ENCODE measurements at places on chromosomes 12 and 14.

DNA sequence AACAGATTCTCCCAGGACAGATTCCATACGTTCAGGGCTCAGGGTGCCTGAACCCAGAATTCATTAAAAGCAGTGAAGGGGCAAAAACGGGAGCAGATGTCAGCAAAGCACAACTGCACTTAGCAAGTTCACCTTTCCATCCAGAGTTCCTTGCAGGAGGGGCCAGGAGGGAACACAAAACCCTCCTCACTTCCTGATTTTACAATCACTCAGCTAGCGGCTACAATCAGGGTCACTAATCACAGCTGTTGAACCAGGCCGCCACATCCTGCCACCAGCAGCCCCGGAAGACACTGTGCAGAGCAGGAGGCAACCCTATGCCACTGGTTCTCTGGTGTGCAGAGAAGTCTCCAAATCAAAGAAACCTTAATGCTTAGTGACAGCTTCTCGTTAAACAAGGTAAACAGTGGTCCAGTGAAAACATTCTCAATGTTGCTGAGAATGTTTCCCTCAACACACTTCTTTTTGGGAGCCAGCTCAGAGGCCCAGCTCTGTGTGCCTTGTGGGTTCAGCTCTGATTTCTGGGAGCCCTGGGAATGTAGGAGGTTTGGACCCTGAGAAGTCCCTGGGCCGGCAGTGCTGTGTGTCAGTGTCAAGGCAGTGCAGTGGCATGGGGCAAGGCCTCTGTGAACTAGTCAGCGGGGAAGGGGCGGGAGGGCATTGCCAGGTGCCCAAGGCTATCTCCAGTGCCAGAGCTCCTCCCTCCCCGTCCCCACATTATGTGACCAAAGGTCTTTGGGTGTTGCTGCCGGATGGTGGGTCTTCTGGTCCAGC is 54.5 kb downstream of the VCPKMT start:
- DNase-seq, result peak; percentile 73

- no peak for DNase-seq
These were observed 24.5 kb upstream of the TMCC3 start for GRCh38 chr12:94674835-94675234.

- DNase-seq, result no peak
These were observed 47.9 kb upstream of the NTF3 start for GRCh38 chr12:5384015-5384414.

DNA sequence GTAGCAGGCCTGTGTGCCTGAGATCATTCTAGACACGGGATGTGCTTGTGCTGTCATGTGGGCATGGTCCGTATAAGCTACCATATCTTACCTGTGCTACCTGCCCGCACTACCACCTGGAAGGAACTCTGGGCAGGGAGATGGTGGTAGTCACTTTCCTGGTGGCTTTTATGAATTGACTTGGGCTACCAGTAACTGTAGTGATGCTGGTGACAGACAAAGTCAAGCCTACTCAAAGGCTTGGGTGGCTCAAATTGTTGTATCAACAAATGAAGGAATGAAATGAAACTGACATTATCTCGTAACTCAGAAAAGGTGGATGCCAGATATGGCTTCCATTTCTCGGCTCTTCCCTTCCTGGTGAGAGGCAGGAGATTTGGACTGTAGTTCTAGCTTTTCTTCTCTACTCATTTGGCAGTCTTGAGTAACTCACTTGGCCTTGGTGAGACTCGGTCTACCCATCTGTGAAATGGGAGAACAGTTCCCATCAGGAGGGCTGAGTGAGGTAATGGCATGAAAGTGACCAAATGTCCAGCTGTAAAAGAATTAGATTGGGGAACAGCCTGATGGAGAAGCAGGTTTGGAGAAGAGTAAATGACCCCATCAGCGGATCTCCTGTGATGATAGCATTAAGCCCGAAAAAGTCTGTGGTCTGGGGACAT is 81.3 kb downstream of the NOS1 start:
- DNase-seq, result no peak

DNA sequence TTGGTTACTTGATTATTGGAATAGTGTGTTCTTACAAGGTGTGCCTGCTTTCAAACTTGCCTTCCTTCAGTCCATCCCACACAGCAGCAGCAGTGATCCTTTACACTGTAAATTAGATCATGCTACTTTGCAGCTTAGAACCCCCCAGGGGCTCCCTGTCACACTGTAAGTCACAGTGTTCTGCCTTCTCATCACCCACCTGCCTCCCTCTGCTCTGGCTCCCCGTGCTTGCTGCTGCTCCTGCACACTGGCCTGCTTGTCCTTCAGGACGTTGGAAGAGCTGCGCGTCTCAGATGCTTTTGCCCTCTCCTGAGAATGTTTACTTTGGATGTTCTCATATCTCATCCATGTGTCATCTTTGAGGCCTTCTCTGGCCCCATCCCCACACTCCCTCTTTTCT is 27.3 kb downstream of the ZC3H14 start:
- no peak for DNase-seq

DNA sequence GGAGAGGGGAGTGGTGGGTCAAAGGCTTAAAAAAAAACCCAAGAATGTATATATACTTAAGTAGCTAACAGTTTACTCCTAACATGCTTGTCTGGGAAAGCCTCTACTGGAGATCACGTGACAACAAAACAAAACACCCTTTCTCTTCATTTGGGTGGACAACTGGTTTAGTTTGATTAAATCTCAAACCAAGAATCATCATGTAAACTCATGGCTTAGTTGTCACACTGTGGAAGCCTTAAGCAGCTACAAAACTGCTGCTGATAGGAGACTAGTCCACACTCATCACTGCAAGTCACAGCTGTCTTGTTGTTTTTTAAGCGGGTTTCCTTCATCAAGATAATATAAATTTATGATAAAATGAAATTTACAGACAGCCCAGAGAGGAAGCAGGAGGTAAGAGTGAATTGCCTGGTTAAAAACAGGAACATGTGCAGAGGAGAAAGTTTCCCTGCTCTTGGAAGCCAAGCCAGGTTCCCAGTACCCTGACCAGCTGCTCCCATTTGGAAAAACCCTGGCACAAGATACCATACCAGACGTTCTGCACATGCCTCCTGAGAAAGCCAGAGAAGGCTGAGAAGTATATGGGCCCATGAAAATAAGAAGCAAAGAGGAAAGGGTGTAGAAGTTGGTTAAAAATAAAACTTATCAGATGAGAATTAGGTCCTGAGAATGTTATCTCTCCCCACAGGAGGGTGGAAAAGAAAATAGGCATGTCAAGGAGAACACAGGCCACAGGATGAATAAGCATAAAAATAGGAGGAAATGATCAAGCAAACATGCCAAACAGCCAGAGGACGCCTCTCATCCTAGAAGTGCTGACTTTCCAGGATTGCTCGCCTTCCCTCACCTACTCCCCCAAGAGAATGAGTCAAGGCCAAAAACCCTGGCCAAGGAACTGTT is 34.0 kb downstream of the EGLN3 start:
- DNase-seq, result no peak

DNA sequence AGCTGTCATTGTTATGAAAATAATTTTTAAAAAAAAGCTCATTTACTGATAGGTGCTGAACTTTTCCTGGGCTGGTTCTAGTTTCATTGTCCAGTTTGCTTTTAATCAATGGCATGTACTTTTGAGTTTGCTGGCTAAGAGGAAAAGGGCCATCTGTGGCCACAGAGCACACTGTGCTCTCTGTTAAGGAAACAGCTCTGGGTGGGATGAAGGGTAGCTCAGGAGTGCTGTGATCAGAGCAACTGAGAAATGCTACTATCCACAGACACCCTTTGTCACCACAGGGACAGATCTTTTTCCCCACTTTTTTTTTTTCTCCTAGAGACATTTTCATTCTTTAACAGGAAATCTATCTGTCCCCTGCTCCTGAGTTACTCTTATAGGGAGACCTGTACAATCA is 387.1 kb upstream of the PRICKLE1 start:
- no peak for DNase-seq

DNA sequence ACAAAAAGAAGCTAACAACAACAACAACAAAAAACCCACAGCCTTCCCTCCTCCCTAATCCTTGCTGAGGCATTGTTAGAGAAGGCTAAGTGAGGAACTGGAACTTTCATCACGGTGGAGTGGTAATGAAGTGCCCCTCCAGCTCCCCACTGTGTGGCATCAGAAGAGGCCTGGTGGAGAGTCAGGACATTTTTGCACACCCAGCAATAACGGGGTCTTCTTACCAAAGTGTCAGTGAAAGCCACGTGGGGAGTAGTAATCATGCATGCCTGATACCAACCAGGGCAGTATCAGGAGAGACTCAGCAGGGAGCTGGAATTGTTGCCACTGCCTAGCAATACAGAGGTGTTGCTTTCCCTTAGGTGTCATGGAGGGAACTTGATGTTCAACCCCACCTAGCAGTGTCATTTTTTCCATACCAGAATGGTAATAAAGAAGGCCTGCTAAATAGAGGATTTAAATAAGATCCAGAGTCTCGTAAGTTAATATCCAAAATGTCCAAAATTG is 299.7 kb upstream of the RGS6 start:
- no peak for DNase-seq

DNA sequence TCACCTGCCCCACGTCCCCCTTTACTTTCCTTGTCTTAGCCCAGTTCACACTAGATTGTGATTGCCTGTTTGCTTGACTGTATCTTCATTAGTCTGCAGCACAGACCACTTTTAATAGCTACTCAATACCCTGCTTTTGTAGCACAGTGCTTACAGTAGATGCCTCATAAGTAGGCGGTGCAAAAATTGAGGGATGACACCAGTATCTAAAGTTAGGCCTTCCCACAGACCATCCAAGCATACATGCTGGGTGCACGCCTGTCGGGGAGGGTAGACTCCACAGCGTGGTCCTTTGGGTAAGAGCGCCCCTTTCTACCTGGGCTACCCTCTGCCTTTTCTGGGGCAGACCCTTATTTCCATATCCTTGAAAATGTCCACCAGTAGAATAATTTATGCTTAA is 140.8 kb downstream of the GCH1 start:
- no peak for DNase-seq

GRCh38 chr12:62215506-62215905 is 44.7 kb upstream of the USP15 start:
- DNase-seq, result no peak

DNA sequence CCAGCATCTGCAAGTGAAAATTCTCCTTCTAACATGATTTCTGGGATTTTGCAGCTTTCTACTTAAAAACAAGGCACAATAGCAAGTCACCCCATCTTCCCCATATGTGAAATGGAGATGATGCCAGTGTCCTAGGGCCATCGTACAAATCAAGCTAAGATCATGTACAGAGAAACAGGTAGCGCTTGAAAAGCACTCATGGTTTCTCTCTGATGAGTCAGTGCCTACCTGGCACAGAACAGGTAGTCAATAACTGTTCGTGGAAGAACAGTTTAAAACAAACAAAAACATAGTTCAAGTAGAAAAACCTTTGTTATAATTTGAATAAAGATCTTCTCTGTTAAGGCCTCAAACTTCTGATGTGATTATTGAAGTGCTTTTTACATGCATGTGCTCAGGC is 46.9 kb downstream of the RAD52 start:
- DNase-seq, result no peak

- peak; percentile 40 for DNase-seq
These were observed 17.1 kb upstream of the DLK1 start for GRCh38 chr14:100709289-100710284.

- DNase-seq, result no peak
These were observed 61.7 kb upstream of the ST8SIA1 start for GRCh38 chr12:22396253-22396652.

DNA sequence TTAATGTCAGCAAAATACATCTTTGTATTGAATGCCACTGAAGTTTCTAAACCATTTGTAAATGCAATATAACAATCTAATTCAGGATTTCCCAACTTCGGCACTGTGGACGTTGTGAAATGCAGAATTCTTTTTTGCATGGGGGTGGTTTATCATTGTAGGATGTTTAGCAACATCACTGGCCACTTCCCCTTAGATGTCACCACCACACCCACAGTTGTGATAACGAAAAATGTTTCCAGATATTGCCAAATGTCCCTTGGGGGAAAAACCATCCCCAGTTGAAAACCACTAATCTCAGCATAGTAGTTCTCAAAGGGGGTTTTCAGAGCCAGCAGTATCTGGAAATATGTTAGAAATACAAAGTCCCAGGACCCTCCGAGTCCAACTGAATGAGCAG is 203.3 kb downstream of the NAV3 start:
- DNase-seq, result no peak

DNA sequence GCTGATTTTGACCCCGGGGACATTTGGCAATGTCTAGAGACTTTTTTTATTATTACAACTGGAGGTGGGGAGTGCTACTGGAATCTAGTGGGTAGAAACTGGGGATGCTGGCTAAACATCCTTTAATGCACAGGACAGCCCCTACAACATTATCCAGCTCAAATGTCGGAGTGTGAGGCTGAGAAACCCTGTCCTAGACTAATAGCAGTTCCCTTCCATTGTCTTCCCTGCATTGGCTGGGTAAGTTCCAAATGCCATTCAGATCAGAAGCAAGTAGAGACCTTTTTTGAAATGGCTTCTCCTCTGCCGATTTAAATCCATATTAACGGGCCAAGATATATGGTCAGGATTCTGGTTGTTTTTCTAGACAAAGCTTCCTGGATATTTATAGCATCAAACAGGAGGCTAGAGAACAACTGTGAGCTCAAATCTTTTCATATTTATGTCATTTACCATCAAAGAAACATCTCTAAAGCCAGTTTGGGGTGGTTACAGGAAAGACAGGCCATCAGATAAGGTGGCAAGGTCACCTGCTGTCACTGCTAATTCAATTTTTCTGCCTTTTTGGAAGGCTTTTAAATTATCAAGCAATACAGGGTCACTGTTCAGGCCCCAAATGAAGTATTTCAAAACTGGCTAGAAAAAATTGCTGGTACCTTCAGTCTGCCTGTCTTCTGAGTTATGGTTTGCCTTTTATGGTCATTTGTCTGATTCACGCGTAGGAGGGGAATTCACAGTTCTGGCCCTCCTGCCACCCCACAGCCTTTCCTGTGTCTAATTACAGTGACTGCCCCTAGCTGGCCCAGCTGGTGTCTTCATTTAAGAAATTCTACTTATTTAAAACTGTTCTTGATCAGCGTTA is 20.1 kb upstream of the AKAP5 start:
- peak; percentile 56 for DNase-seq

GRCh38 chr12:56487448-56488040 is 417 bp downstream of the GLS2 start:
- DNase-seq, result peak; percentile 50

GRCh38 chr12:5428332-5429221 is 3.3 kb upstream of the NTF3 start:
- DNase-seq, result no peak

GRCh38 chr14:70807898-70808415 is 1.4 kb downstream of the MAP3K9 start:
- no peak for DNase-seq

DNA sequence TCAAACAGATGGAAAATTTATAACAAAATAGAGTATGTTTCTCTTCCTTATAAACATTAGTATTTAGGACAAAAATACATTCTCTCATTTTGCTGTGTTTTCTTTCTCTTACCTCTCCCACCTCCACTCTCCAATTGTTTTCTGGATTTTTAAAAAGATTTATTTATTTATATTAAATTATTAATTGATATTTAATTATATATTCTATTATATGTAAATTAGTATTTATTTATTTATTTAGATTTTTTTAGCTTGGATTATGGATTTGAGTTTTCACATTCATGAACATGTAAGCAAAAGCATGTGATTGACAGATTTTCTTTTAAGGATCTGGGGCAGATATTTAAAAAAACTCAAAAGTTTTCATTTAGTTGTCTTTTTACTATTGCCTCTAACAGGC is 35.6 kb downstream of the SCN8A start:
- DNase-seq, result no peak

Measured in activated T-cell treated with anti-CD3 and anti-CD28 coated beads, Interleukin-2, amount 50 U/mL, for 48 hours (primary cell).